ENCODE measurements at places on chromosomes 4 and X.

- DNase-seq = no peak
Observed at GRCh38 chrX:133183806-133184205, 34.3 kb downstream of the TFDP3 start.

DNA sequence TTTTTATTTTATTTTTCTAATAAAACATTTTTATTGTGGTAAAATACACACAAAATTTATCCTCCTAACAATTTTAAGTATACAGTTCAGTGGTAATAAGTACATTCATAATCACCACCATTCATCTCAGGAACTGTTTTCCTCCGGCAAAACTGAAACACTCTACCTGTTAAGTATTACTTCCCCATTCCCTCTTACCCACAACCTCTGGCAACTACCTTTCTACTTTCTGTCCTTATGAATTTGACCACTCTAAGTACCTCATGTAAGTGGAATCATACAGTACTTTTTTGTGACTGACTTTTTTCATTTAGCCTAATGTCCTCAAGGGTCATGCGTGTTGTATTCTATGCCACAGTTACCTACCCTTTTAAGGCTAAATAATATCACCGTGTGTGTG, 21.1 kb upstream of the HSFX4 start:
- no peak for DNase-seq

DNA sequence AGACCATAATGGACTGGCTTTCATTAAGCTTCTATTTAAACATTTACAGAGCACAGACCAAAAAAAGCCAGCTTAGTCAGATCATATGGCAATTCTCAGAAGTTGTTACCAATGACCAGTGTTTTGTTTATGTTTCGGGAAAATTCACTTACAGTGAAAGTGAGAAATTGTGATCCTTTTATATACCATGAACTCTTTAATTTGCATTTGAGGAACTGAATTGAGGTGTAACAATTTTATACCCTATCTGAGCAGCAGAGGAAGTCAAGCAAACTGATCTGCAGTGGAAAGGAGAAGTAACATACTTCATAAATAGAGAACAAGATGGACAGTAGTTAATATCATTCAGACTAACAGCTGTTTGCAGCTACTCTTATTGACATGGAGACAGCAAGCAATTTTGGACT, 97.1 kb downstream of the TMA16 start:
- DNase-seq = no peak

- no peak for DNase-seq
Observed at GRCh38 chr4:29375716-29376115, 1344.5 kb upstream of the PCDH7 start.

GRCh38 chr4:151561551-151562256, 152.7 kb downstream of the FHIP1A start:
- no peak for DNase-seq

DNA sequence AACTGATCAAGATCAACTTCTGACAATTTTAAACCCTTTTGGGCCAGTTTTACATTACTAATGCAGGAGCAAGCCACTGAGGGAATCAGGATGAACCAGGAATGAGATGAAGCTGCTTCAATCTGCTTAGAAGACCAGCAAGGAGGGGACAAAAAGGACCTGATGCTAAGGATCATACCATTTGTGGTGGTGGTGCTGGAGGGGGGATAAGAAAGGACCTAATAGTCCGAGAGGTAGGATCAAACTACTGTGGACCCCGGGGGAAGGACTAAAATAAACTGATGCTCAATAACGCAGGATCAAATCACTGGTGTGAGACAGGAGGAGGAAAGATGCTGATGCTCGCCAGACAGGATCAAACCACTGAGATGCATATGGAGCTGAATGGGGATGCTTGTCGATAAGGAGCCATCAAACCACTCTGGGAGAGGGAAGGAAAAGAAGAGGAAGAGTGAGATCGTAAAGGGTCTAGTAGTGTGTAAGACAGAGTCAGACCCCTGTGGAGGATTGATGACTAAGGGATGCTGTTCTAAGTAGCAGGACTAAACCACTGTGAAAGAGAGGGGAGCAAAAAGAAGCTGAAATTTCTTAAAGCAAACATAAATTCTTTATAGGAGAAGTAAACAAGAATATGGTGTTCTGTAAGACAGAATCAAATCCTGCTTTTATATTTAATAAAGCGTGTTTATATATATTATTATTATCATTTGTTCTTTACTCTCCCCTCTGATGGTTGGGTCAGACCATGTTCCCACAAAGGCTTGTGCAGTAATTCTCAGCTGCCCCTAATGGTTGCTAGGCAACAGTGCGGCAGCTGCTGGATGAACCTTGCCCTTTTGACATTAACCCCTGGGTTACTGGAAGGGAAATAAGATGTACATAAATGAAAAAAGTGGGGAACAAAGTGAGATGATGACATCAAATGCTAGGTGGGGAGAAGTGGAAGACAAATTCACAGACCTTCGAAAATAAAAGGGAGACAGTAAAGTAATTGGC, 432.5 kb upstream of the FGF16 start:
- no peak for DNase-seq

- no peak for DNase-seq
Observed at GRCh38 chrX:47587091-47587891, 5.1 kb downstream of the TIMP1 start.

- no peak for DNase-seq
Observed at GRCh38 chr4:106953036-106953705, 82.9 kb downstream of the DKK2 start.

DNA sequence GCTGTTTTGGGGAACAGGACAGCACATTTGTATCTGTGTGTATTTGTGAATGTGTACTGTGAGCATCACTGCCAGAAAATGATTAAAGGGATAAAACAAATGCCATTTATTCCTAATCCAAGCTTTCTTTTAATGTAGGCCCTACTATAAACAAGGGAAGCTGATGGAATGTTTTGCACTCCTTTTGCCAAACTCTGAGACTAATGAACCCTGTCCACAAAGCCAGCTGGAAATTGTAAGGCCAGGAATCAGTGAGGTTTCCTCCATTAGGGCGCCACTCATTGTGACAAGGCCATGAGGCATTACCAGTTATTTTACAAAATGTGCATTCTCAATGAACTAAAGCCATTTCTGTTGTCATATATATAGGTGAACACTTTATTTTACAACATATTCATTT, 163.0 kb upstream of the NAP1L5 start:
- no peak for DNase-seq

GRCh38 chr4:38415682-38416081, 248.3 kb upstream of the KLF3 start:
- no peak for DNase-seq

- DNase-seq = no peak
Observed at GRCh38 chr4:121980643-121981042, 28.8 kb upstream of the TRPC3 start.

GRCh38 chr4:71692963-71693362, 90.9 kb downstream of the GC start:
- no peak for DNase-seq

GRCh38 chr4:148447681-148448080, 5.5 kb upstream of the NR3C2 start:
- no peak for DNase-seq

DNA sequence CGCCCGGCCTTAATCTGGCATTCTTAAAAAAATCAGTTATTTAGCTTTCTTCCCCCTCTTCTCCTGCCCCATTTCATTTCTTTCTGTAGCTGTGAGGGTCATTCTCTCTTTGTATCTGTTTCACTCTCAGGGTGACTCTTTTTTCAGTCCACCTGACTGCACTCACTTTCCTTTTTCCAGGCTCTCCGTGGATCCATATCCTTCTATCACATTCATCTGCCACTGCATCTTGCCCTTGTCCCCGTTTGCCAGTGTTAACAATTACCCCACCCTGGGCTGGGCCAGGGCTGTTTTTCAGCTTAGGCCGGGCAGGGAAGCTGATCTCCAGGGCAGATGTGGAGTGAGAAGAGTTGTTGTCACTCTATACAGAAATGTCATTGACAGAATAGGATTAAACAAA, 7.7 kb downstream of the FHL1 start:
- DNase-seq = no peak

DNA sequence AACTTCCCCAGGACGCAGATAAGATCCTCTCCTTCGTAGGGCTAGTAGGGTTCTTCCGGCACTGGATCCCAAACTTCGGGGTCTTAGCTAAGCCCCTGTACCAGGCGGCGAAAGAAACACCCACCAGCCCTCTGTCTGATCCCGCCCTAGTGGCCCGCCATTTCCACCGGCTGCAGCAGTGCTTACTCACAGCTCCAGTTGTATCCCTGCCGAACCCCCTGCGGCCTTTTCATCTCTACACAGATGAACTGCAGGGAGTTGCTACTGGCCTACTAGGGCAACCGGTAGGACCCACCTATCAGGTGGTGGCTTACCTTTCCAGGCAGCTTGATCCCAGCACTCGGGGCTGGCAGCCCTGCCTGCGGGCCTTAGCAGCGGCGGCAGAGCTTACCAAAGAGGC, 961.2 kb downstream of the RPA4 start:
- DNase-seq = no peak

DNA sequence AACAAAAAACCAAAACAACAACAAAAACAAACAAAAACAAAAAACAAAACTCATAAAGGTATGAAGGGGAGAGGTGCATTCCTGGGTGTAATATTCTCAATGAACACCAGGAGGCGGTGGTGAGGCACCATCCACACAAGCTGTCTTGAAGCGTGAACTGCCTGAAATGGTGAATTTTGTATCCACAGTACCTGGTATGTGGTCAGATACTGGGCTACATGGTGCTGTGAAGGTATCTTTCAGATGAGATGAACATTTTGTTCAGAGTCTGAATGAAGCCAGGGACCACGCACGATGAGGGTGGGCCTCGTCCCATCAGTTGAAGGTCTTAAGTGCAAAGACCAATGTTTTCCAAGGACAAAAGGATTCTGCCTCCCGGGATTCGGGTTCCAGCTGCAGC, 58.5 kb downstream of the ASMT start:
- peak; percentile 37 for DNase-seq

GRCh38 chr4:147605499-147605898, 11.7 kb upstream of the TMEM184C start:
- no peak for DNase-seq

DNA sequence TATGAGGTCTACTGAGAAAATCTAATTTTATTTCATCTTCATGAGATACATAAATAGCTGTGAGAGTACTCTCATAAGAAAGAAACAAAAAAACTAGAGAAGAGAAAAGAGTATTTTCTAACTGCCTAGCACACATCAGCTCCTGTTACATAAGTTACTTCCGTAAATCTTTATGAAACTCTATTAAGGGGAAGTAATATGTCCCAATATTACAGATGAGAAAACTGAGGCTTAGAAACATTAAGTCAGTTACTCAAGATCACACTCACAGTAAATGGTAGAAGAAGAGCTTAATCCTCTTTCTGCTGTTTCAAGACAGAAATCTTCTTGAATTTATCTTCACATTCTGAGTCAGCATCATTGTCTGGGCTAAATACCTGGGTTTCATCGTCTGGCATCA, 164.1 kb downstream of the DTHD1 start:
- DNase-seq = no peak

GRCh38 chrX:70444326-70444945, at the start of gene DLG3:
Gene DLG3 (plus strand): TSS chrX:70444835. CDS start chrX:70445202, 367 bp downstream.
- DNase-seq = no peak

DNA sequence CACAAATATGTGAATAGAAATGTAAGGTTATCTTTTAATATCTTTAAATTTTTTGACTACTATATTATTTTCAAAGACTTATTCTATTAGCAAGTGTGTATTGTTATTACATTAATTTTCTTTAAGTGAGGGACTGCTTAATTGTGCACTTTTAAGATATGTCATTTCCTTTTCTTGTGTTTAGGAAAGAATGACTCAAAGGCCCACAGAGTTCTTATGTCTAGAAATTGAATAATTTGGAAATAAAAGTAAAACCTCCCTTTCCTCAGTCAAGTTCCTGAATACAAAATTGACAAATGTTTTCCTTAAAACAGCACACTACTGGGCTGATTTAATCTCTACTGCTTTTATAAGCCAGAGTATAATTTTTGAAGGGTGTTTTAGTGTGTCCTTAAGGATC, 169.7 kb downstream of the TMEM47 start:
- no peak for DNase-seq

- DNase-seq = peak; percentile 65
Observed at GRCh38 chr4:10456595-10457254, 501 bp downstream of the ZNF518B start.

DNA sequence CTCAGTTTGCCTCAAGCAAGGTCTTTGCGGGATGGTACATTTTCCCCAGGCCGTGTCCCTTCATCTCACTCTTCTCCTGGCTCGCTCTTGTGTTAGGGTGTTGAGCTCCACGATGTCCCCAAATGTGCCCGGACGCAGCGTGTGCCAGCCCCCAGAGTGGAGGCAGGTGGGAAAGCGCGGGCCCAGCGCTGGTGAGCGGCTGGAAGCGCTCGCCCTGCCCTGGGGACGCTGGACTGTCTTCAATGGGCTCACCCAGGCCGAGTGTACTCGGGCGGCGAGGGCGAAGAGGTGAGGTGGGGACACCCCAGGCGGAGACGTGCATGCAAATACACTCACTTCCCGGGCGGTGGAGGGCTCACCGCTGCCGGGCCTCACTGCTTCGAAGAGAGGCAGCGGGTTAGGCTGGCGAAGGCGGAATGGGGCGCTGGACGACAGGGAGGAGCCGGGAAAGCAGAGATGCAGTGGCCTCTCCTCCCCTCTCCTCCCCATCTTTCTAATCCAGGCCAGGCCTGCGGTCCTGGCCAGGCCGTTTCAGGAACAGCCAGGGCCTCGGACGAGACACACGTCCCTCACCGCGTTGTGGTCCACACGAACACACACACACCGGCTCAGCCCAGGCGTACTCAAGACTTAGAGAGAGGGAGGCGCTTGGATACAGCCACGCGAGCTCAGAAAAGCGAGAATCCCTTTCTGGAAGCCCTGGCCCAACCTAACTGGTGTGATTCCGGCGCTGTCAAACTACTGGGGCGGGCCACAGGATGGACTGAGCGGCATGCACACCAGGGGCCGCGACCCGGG, 2.2 kb downstream of the NKX6-1 start:
- no peak for DNase-seq

- no peak for DNase-seq
Observed at GRCh38 chr4:168453146-168453545, 27.1 kb downstream of the DDX60L start.

GRCh38 chrX:125507119-125507518, 187.4 kb downstream of the TEX13C start:
- DNase-seq = no peak

DNA sequence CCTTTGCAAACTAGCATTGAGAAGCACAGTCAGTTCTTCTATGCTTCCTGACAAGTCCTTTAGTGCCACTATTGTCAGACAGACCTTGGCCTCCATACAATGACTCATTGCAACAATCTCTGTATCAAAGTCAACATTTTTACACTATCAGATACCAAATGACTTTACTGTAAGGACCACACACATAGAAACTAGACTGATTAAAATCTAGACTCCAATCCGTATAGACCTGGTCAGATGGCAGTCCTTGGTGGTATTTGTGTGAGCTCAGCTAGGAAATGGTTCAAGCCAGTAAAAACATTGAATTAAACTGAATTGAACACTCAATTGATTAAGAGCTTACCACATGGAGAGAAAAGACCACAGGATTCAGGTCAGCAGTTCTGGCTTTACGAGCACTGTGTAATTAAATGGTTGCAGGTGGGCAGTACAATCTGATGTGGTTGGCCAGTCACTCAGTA, 549.8 kb upstream of the LCORL start:
- DNase-seq = no peak

GRCh38 chr4:163673848-163674697, 179.6 kb downstream of the TMA16 start:
- no peak for DNase-seq
